ENCODE measurements at places on chromosomes 1 and 21.

DNA sequence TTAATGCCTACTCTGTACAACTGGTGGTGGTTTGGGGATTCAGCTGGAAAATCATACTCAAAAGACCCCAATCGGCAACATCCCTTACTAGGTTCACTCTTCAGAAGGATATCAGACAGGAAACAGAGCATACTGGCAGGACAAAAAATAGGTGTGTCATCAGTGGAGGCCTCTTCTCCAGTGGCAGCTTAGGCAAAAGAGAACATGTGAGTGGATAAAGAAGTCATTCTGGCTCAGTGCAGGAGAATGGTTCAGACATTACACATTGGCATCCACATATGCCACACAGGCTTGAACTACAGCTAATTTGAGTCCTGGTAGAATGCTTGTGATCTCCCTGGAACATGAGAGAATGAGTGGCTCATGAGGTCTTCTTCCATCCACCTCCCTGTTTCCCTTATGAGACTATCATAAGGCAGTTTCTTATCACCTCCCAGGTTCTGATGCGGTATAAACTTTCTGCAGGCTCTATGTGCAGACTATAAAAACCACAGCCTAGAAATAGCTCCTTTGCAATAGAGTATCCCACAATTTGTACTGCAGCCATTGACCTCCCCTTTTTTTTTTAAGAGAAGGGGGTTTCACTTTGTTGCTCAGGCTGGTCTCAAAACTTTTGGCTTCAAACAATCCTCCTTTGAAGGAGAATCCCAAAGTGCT, 24.7 kb downstream of the VAMP4 start:
- peak; percentile 16 for DNase-seq

- DNase-seq: no peak
These were observed 705 bp upstream of the QSOX1 start for GRCh38 chr1:180154003-180154324.

DNA sequence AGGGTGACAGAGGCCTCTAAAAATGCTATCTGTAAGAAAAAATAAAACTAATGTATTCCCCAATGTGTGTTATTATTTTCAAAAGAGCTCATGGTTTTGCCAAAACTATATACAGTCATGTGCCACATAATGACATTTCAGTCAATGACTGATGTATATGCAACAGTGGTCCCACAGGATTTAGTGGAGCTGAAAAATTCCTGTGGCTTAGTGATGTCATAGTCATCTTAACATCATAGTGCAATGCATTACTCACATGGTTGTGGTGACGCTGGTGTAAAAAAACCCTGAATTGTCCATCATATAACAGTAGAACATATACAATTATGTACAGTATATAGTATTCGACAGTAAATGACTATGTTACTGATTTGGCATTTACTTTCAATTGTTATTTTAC, 172.4 kb downstream of the CACNA1E start:
- no peak for DNase-seq

DNA sequence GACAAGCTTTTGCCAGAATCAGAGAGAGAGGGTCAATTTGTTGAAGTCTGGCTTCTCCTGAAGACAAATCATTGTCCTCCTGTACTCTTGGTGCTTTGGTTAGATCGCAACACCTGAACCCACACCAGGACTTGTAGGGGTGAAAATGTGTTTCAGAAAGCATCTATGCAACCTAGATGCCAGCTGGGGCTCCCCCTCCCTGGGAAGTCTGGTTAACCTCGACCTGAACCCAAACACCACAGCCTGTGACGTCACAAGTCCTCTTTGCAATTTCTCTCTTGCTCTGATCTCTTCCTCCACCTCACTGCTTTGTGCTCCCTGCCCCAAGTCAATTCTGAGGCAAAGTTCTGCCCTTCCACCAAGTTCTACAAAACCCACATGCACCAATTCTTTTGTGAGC, 42.8 kb upstream of the USP24 start:
- DNase-seq: no peak

- DNase-seq: no peak
These were observed 15.1 kb downstream of the INAVA start for GRCh38 chr1:200909757-200910239.

- no peak for DNase-seq
These were observed 19.5 kb upstream of the PWP2 start for GRCh38 chr21:44087426-44088400.

GRCh38 chr1:156860113-156860627, 495 bp upstream of the NTRK1 start:
- no peak for DNase-seq

- no peak for DNase-seq
These were observed 16.8 kb downstream of the TSEN15 start for GRCh38 chr1:184068354-184068753.

DNA sequence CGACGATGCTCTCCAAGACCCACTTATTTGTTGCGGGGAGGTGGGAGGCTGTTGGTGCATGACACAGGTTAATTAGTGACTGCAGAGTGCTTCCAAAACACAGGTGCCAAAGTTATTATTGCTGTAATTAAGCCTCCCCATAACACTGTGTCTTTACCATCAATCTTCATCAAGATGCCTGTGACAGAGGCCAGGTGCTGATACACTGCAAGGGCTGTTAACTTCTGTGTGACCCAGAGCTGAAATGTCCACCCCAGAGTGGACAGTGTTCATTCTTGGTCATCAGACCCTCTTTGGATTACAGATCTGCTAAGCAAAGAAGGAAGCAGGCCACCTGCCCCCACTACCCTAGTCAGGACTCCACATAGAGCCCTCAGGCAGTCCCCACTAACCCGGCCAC, 55.5 kb downstream of the CAPN8 start:
- no peak for DNase-seq

DNA sequence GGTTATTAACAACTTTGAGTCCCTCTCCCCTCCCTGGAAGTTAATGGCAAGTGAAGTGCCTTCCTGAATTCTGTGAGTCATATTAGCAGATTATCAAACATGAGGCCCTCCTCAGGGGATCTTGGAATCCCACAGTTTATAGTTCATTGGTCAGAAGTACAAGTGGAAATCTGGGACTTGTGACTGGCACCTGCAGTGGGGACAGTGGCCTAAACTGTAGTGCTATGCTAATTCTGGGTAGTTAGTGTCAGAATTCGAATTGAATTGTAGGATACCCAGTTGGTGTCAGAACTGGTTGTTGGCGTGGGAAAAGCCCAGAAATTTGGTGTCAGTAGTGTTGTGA, 26.2 kb downstream of the ZYG11B start:
- DNase-seq: no peak

- no peak for DNase-seq
These were observed 3.6 kb downstream of the KRTAP21-3 start for GRCh38 chr21:30714946-30715345.

DNA sequence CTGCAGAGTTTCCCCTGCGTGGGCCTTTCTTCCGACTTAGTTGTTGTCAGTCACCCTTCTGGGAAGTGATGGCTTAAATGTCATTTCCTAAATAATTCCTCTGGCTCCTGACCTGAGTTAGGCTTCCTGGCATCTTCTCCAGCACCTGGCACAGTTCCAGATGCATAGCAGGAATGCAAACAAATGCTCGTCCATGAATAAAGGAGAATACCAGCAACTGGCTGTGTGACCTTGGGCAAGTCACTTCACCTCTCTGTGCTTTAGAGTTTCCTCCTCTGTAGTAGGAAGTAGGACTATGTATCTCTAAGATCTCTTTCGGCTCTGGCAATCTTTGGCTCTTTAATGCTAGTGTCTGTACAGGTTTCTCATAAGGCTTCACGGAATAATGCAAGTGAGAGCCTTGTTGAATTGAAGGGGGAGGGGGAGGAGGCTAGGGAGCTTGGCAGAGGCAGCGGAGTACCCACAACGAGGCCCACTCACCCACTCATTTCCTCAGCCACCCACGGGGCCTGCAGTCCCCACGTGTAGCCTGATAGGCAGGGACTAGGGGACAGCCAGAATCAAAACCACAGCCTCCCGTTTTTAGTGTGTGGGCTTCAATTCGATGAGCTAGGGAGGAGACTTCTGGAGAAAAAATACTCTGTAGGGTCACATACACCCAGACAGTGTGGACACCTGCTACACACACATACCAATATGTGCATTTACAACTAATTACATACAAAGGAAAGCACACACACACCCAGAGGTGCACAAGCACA, 48.1 kb downstream of the TENT5C start:
- no peak for DNase-seq

GRCh38 chr1:202642619-202643291, 67.5 kb downstream of the SYT2 start:
- no peak for DNase-seq

DNA sequence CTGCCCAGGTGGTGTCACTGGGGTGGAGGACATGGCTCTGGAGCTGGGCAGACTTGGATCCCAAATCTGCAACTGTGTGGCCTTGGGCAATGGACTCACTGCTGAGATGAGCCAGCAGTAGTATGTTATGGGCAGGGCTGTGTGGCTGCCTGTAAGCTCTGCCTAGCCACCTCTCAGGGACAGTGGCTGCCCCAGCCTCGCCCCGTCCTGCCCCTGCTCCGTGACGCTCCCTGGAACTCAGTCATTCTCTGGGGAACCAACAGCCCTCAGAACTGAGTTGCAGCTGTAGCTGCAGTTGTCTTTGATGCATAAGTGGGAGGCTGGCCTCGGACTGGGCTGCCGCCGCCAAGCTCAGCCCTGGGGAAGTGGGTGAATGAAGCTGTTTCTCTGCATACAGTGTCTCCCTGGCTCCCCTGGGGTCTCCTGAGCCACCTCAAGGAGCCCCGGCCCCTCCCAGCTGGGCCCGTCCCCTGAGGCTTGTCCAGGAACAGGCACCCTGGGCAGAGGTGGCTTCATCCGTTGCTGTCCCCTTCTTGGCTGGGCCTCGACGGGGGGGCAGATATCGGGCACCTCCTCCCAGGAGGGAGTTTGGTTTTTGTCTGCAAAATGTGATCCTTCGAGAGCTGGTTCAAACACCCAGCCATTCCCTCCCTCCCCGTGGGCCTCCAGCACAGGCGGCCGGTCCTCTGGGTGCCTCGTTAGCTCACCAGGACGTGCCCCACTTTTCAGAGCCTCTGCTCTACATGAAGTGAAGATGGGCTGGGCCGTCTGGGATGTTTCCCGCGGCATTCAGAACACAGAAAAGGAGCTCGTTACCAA, 26.2 kb upstream of the PLCH2 start:
- DNase-seq: no peak

- no peak for DNase-seq
These were observed 13.6 kb upstream of the MAB21L3 start for GRCh38 chr1:116097626-116098025.

- no peak for DNase-seq
These were observed 2.1 kb downstream of the RIPK4 start for GRCh38 chr21:41764558-41765419.

GRCh38 chr1:117017648-117018047, 16.1 kb downstream of the CD101 start:
- no peak for DNase-seq
